ENCODE measurements at places on chromosomes 3 and 15.

DNA sequence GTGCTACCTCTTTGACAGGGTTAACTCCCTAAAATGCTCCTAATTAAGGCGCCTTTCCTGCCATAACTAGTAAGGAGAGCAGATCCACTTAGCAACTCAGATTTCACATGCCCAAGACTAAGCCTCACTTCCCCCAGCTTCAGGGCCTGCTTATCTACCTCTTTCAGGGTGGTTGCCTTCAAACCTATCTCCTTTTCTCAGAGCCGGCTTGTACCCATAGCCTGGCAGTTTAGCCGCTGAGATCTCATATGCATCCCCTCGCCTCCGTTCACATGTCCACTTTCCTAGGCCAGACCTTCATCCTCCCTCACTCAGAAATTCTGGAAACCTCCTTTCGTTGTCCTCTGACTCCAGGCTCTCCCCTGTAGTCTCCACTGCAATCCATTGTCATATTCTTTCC lies 1.0 kb upstream of the FSTL1 start:
- peak overlapping the region; percentile 89 for H3K4me3 ChIP-seq
- no peak for DNase-seq
- peak overlapping the region; percentile 79 for H3K27ac ChIP-seq
- H3K4me1 ChIP-seq = peaks cover 22% of the 10 kb centered on the region
- H3K27me3 ChIP-seq = peaks cover 7% of the 10 kb centered on the region

GRCh38 chr15:34820110-34820509 lies 24.8 kb upstream of the ACTC1 start:
- no peaks in the 10 kb centered on the region for H3K4me1 ChIP-seq
- DNase-seq = no peak
- no peak overlapping the region for H3K27ac ChIP-seq
- no peak overlapping the region for H3K4me3 ChIP-seq
- no peaks in the 10 kb centered on the region for H3K27me3 ChIP-seq

DNA sequence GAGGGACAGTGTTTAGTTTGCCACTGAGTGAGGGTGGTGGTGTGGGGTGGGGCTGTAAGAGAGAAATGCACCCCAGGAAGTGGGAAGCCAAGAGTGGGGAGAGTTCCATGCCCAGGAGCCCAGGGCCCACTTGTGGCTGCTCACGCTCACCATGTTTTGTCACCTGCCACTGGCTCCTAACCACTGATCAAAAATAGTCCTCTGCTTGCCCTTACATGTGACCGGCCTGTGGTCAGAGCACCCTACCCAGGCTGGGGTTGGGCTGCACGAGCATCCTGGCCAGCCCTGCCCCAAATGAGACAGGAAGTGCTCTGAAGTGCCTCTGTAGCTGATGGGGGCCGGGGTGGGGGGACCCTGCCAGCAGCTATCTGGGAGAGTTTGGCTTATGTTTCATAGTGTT lies 216.3 kb downstream of the RPLP1 start:
- H3K4me1 ChIP-seq = peaks cover 14% of the 10 kb centered on the region
- no peaks in the 10 kb centered on the region for H3K36me3 ChIP-seq
- H3K4me3 ChIP-seq = no peak overlapping the region

DNA sequence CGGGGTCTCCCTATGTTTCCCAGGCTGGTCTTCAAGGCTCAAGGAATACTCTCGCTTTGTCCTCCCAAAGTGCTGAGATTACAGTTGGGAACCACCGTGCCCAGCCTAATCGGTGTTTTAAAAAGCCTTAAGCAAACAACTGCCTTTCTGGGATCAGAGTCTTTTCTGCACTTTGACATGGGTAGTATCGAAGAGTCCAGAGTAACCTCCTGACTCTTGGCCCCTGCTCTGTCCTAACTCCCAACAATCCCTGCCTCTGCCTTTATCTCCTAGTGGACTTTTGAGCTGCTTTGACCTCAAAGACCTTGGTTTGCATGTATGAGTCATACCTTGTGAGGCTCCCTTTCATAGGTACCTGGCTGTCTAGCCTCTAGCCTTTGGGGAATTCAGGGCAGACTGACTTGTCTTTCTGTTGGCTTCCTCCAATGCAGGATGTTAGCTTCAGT lies 21.0 kb upstream of the HACD2 start:
- no peak overlapping the region for H3K27ac ChIP-seq
- no peak for DNase-seq
- H3K27me3 ChIP-seq = peaks cover 2% of the 10 kb centered on the region
- H3K36me3 ChIP-seq = peaks cover 3% of the 10 kb centered on the region
- no peak overlapping the region for H3K4me3 ChIP-seq
- peaks cover 13% of the 10 kb centered on the region for H3K4me1 ChIP-seq

- H3K4me1 ChIP-seq = peaks cover 3% of the 10 kb centered on the region
- peaks cover 3% of the 10 kb centered on the region for H3K27me3 ChIP-seq
- H3K36me3 ChIP-seq = no peaks in the 10 kb centered on the region
- no peak overlapping the region for H3K4me3 ChIP-seq
Observed at GRCh38 chr15:29438703-29439055, 169.1 kb upstream of the NSMCE3 start.

DNA sequence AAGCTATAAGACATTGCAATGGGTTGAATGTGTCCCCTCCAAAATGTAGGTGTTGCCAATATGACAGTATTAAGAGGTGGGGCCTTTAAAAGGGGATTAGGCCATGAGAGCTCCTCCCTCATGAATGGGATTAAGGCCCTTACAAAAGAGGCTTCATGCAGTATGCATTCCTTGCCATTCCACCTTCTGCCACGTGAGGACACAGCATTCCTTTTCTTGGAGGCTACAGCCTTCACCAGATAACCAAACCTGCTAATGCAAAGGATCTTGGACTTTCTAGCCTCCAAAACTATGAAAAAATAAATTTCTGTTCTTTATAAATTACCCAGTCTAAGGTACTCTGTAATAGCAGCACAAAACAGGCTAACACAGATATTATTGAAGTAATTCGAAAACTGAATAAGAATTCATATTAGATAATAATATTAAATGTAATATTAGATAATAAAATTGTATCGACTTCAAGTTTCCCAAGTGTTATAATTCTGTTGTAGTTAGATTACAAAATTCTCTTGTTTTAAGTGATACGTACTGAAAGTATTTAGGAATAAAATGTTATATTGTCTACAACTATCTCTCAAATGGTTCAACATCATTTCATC lies 29.4 kb upstream of the ATP8B4 start:
- no peak overlapping the region for H3K27ac ChIP-seq
- peak; percentile 54 for DNase-seq
- H3K27me3 ChIP-seq = no peaks in the 10 kb centered on the region
- H3K4me1 ChIP-seq = peaks cover 8% of the 10 kb centered on the region
- no peaks in the 10 kb centered on the region for H3K36me3 ChIP-seq
- H3K4me3 ChIP-seq = no peak overlapping the region

DNA sequence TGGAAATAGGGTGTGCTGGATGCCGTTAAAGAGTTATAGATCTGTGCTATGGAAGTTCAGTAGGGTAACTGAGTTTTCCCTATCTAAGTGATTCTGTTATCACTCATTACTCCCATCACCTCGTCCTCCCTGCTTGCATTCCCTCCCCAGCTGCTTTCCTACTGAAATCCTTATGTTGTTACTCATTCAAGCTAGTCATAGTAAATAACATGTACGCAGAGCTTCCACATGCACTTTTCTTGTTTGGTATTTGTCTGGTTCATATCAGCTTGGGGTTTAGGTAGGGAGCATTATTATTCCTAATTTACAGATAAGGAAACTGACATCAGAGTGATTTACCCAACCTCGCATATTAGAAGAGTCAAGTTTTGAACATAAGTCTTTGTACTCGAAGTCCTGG lies 135.1 kb downstream of the HCN4 start:
- no peaks in the 10 kb centered on the region for H3K27me3 ChIP-seq
- H3K36me3 ChIP-seq = peaks cover 12% of the 10 kb centered on the region
- DNase-seq = no peak
- no peak overlapping the region for H3K4me3 ChIP-seq
- H3K27ac ChIP-seq = no peak overlapping the region

DNA sequence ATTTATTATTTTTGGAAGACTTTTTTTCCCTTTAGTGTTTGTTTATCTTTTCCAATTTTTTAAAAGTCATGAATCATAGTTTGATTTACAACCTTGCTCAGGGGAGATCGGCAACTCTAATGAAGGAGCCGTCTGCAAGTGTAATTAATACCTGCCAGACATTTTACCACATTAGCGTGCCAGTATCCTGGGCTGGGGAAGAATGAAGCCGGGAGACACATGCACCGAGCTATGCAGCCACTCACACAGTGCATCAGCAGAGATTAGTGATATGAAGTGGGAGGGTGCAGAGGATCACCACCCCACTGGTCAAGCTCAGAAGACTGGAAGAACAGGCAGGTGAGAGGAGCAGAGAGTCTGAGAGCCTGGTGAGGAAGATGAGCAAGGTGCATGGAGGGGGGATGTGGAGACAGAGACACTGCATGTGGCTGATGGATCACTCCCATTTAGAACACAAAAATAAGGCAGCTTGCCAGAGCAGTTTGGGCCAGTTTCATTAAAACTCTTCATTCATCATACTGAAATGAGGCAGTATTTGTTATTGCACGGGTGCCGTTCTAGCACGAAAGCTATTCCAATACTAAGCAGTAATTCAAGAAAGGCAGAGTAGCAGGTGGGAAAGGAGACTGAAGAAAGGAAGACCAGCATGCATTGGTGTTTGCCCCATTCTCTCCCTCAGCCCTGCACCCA lies 821.6 kb downstream of the TUSC7 start:
- peaks cover 7% of the 10 kb centered on the region for H3K4me1 ChIP-seq
- H3K27me3 ChIP-seq = no peaks in the 10 kb centered on the region
- DNase-seq = no peak
- no peak overlapping the region for H3K4me3 ChIP-seq
- no peak overlapping the region for H3K27ac ChIP-seq

DNA sequence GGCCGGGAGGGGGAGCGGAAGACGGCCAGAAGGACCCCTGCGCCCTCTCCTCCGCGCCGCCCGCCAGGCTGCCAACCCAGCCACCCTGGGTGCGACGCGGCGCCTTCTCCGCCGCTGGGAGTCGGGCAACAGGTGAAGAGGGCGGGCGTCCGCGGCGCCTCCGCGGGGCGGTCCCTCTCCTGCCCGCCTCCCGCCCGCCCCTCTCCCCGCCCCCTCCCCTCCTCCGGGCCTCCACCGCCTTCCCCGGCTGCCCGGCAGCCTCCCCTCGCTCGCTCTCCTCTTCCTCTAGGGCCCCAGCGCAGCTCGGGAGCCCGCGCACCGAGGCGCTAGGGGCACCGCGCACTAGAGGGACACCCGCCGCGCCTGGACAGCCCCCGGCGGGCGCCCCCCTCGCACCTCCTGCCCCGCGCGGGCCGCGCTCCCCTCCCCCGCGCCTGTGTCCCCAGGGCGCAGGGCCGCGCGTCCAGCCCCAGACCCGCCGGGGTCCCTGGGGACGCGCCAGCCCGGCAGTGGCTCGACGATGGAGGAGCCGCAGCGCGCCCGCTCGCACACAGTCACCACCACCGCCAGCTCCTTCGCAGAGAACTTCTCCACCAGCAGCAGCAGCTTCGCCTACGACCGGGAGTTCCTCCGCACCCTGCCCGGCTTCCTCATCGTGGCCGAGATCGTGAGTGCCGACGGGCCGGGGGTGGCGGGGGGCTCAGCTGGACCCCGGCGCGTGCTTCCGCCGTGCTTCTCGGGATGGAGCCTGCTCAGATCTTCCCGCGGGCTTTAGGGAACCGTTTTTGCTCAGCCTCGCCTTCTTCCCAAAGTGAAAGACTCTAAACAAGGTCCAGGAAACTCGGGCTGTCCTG lies at the start of gene CMTM8:
Gene CMTM8 (plus strand): TSS at position 228 of the 854 bp plus-strand sequence. CDS start 293 bp downstream, at position 521.
- peaks cover 56% of the 10 kb centered on the region for H3K4me1 ChIP-seq
- DNase-seq = peak; percentile 73
- peak within 1 kb of the TSS; percentile 91 for H3K27ac ChIP-seq

GRCh38 chr3:135736740-135737139 lies 228.8 kb upstream of the PPP2R3A start:
- no peaks in the 10 kb centered on the region for H3K36me3 ChIP-seq
- no peaks in the 10 kb centered on the region for H3K27me3 ChIP-seq
- no peak overlapping the region for H3K4me3 ChIP-seq
- H3K4me1 ChIP-seq = no peaks in the 10 kb centered on the region
- peak; percentile 39 for DNase-seq

DNA sequence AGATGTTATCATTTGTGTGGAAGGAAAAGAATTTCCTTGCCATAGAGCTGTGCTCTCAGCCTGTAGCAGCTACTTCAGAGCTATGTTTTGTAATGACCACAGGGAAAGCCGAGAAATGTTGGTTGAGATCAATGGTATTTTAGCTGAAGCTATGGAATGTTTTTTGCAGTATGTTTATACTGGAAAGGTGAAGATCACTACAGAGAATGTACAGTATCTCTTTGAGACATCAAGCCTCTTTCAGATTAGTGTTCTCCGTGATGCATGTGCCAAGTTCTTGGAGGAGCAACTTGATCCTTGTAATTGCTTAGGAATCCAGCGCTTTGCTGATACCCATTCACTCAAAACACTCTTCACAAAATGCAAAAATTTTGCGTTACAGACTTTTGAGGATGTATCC lies 15.1 kb downstream of the KLHL24 start:
- H3K4me1 ChIP-seq = no peaks in the 10 kb centered on the region
- no peaks in the 10 kb centered on the region for H3K27me3 ChIP-seq
- no peak overlapping the region for H3K27ac ChIP-seq
- H3K4me3 ChIP-seq = peak overlapping the region; percentile 11
- peaks cover 56% of the 10 kb centered on the region for H3K36me3 ChIP-seq

- H3K36me3 ChIP-seq = no peaks in the 10 kb centered on the region
- DNase-seq = no peak
- peaks cover 1% of the 10 kb centered on the region for H3K27me3 ChIP-seq
- no peak overlapping the region for H3K27ac ChIP-seq
- H3K4me3 ChIP-seq = no peak overlapping the region
Observed at GRCh38 chr3:135213822-135214221, 418.8 kb downstream of the EPHB1 start.

GRCh38 chr3:186842426-186843038 lies at the start of gene ADIPOQ:
Gene ADIPOQ (plus strand): TSS chr3:186842710. CDS start chr3:186853059, 10,349 bp downstream.
- no peaks in the 10 kb centered on the region for H3K36me3 ChIP-seq
- H3K27ac ChIP-seq = no peak within 1 kb of the TSS
- no peak for DNase-seq

DNA sequence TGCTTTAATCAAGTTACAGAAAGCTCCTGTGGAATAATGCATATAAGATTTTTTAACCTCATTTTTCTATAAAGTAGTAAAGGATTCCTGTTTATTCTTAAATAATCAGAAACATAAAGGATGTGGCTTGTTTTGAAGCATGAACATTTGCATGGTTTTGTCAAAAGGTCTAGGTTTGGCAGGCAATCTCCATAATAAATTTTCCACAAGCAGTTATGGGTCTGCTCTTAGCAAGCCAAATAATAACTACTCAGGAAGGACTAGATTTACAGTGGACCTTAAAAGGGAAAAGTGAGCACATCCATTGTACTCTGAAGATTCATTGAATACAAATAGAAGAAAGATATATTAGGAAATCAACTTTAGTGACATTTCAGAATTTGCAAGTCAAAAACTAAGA lies 407.3 kb upstream of the CBLB start:
- no peaks in the 10 kb centered on the region for H3K36me3 ChIP-seq
- H3K4me3 ChIP-seq = no peak overlapping the region
- peaks cover 1% of the 10 kb centered on the region for H3K27me3 ChIP-seq
- no peak overlapping the region for H3K27ac ChIP-seq
- peaks cover 15% of the 10 kb centered on the region for H3K4me1 ChIP-seq

DNA sequence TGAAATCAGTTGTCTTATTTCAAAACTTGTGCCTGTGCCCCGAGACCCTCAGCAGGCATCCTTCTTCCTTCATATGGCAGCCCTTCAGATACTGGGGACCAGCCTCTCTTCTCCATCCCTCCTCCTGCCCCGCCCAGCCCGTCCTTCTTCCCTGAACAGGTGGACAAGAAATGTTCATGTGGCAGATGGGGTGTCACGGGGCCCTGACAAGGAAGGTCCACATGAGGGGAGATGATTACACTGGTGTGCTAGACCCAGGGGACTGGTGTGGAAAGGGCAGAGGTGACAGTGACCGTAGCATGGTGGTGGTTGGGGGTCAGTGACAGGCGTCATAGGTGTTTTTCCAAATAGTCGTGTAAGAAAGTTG lies 150.9 kb downstream of the CHDH start:
- peaks cover 12% of the 10 kb centered on the region for H3K4me1 ChIP-seq
- DNase-seq = no peak
- no peak overlapping the region for H3K4me3 ChIP-seq
- no peak overlapping the region for H3K27ac ChIP-seq
